Activated effector memory CD4-positive, alpha-beta T cell treated with Interleukin-2 at 50 U/mL for 16 hours (primary cell): ENCODE measurements at places on chromosomes 12 and 14.

DNA sequence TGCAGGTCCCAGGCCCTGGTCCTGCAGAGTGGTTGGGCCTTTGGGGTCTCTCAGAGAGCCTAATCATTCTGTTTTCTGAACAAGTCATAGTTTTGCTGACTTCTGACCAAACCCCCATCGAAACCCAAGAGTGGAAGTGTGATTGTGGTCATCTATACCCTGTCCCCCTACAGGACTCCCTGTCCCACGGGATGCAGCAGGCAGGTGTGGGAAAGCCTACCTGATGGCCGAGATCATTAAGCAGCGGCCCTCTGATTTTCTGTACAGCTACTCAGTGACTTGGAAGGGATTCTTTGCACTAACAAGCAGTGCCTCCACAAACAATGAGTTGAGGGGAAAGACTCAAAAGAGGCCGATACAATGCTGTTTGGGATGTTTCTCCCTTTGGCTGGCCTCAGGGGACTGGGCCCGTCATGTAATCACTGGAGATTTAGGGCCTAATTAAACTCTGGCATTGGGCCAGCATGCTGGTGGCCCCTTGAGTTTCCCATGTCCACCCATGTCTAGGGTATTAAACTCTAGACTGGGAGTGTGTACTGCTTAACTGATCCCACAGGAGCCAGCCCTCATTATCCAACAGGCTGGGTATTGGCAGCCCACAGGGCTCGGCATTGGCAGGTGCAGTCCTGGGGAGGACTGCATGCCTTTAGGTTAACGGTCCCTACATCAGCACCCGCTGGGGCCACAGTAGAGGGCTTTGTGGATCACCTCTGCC, 192.8 kb downstream of the ZFP36L1 start:
- no peak for DNase-seq

DNA sequence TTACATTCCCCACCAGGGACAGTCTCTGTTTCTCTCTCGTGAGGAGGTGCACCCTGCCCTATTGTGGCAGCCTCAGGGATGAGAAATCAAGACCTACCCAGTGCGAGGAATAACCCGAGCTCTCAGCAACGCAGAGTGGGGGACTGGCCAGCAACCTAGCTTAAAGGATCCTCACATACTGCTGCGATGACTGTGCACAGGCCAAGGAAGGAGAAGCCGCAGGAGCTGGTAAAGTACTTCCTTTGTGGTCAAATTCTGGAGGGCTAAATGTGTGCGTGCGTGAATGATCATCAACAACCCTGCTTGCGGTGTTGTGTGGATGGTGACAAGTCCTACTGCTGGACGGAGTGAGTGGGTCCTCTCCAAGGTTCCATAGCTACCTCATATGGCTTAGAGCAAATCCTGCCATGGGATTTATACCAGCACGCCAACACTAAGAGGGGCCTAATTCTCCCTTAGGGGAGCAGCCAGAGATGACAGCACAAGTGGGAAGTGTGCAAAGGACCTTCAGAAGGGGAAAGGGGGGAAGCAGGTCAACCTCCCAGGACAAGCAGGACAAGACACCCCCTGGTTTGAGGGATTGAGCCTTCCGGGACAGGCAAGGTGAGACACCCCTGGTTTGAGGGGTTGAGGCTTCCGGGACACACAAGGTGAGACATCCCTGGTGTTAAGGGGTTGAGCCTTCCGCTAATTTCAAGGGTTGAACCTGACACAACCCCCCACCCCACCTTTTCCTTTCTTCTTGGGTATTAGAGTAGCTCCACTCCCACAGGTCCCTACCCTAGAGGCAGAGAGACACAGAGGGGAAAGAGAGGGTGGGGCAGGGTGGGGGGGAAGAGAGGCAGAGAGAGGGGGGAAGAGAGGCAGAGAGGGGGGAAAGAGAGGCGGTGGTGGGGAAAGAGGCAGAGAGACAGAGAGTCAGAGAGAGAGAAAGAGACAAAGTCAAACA, 58.8 kb upstream of the AP4S1 start:
- no peak for DNase-seq

DNA sequence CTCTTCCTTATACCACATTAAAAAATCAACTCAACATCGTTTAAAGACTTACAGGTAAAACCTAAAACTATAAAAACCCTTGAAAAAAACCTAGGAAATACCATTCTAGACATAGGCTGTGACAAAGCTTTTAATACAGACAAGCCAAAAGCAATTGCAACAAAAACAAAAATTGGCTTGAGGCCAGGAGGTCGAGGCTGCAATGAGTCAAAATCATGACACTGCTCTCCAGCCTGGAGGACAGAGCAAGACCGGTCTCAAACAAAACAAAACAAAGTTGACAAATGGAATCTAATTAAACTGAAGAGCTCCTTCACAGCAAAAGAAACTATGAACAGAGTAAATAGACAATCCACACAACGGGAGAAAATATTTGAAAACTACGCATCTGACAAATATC, 1057.8 kb downstream of the FSCB start:
- DNase-seq, result no peak

DNA sequence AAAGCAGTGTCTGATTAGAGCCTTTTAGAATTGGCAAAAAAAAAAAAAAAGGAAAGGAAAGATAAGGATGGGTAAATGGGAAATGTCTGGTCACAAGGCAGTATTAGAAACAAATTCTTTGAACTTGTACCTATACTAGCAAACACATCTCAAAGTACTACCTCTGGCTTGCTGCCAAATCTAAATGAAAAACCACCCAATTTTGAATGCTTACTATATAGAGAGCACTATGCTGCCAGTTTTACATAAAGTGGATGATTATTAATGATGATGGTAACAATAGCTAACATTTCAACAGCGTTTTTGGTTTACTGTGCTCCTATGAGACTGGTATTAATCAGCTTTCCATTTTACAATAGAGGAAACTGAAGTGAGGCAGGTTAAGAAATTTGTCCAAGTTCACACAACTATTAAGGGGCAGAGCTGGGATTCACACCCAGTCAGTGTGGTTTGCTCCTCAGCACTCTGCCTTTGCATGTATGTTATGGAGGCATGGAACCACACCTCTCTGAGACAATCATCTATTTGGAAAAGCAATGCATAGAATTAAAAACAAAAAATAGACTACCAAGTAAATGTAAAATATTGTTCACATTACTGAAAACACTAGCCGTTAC, 34.2 kb downstream of the ATP2B1 start:
- no peak for DNase-seq

DNA sequence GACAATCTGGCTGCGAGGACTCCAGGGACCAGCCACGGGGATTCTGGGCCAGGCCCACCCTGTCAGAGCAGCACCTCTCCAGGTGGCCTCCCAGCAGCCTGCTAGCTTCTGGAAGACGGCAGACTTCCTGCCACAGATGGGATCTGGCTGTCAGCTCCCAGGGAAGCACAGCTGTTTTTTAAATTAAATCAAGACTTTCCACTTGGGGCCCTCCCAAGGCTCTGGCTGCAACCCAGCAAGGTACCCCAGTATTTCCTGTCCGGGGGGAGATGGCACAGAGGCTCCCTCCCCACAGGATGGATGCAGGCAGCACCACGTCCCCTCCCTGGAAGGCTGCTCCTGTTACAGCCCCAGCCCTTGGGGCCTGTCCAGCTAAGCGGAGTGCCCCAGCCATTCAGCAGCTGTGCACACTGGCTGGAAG, 56.9 kb downstream of the ACTN1 start:
- no peak for DNase-seq

DNA sequence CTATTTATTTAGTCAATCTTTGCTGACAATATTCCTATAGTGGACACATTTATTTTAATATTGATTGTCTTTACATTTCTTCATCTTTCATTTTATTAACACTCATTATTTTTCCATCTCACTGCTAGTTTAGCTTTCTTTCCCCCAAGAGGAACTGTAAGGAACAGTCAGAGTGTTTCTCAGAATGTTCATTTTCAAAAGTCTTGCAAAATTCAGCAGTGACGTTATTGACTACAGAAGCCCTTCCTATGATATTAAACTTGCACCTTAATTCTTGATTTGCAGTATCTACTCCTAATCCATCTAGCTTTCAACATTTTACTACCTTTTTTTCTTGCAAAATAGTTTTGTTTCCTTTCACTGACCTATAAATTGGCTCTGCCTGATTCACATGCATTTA, 13.0 kb downstream of the CLEC2B start:
- no peak for DNase-seq

- DNase-seq, result no peak
Measured at GRCh38 chr12:127696963-127697362, 570.0 kb upstream of the TMEM132C start.

GRCh38 chr12:99984271-99985128, at the start of gene ANKS1B:
Gene ANKS1B, minus strand, starts transcription at chr12:99984936. Its CDS starts 699 bp downstream, at chr12:99984237.
- no peak for DNase-seq

GRCh38 chr12:68984796-68985573, 52.0 kb upstream of the CPM start:
- no peak for DNase-seq

GRCh38 chr12:82672811-82673495, 13.8 kb upstream of the TMTC2 start:
- DNase-seq, result no peak

GRCh38 chr14:60935319-60935718, 45.6 kb downstream of the TRMT5 start:
- DNase-seq, result no peak

GRCh38 chr12:132429946-132430643, 59.9 kb upstream of the FBRSL1 start:
- peak; percentile 52 for DNase-seq

GRCh38 chr12:55997535-55997859, 421 bp downstream of the SUOX start:
- no peak for DNase-seq

GRCh38 chr14:73168274-73168673, 32.0 kb downstream of the PSEN1 start:
- DNase-seq, result no peak

DNA sequence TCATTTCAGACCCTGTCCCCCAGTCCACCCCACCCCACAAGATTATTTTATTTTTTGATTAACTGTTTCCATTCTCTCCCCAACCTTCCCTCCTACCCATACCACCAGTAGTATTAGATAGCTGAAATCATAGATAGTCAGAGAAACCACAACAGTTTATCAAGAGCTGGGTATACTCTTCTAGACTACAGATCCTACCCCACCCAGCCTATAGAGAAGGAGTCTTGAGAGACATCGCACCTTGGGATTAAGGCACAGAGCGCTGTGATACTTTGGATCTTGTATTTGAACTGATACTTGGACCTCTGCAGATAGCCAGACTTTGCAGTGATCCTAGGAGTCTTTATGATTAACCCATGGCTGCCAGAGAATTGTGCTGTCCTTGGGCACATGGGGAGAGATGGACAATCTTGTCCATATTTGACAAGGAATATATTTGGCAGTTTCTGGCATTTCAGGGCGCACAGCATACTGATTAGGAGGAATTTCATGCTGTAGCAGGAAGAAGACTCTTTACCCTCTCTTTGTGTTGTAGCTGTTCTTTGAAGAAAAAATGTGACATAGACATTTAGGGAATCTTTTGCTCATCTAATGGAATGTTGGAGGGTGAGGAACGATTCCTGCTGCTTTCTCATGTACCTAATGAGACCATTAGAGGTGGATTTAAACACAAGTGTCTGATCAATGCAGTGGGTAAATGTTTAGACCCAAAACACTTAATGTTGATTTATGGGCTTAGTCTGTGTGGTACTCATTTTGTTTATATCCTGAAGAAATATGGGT, 982 bp downstream of the RBMS2 start:
- DNase-seq, result no peak

GRCh38 chr14:48792376-48793024, 793.7 kb downstream of the RPS29 start:
- DNase-seq, result no peak

DNA sequence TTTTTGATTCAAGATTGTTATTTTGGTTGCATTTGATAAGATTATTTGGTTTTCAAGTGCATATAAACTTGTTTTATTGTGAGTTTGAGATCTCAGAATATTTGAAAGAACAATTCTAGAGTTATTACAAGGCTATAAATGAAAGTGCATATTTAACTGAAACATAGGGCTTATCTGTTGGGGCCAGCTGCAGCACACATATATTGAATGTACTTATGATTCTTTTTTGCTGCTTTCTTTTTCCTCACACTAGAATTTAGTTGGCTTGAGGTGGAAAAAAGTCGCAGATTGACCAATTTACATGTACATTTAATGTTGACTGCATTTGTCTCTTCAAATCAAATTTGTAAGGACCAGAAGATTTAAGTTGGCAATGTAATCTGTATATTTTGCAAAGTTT, 88.0 kb downstream of the PCNX1 start:
- DNase-seq, result no peak

DNA sequence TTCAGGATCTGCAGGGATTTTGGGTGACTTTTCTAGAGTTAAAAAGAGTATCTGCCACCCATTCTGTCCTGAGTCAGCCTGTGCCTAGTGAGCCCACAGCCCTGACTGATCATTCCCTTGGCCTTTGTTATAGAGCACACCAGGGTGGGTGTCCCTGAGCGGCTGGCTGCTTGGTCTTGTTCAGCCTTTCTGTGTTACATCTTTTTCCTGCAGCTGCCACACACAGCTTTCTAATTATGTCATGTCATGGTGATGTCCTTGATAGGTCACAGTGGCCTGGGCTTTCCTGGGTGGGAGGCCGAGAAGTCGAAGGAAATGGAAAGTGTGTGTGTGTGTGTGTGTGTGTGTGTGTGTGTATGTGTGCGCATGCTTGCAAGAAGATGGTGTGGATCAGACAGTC, 293.2 kb upstream of the CRY1 start:
- DNase-seq, result no peak

GRCh38 chr12:99380701-99381100, 266.9 kb upstream of the GARIN6 start:
- no peak for DNase-seq

DNA sequence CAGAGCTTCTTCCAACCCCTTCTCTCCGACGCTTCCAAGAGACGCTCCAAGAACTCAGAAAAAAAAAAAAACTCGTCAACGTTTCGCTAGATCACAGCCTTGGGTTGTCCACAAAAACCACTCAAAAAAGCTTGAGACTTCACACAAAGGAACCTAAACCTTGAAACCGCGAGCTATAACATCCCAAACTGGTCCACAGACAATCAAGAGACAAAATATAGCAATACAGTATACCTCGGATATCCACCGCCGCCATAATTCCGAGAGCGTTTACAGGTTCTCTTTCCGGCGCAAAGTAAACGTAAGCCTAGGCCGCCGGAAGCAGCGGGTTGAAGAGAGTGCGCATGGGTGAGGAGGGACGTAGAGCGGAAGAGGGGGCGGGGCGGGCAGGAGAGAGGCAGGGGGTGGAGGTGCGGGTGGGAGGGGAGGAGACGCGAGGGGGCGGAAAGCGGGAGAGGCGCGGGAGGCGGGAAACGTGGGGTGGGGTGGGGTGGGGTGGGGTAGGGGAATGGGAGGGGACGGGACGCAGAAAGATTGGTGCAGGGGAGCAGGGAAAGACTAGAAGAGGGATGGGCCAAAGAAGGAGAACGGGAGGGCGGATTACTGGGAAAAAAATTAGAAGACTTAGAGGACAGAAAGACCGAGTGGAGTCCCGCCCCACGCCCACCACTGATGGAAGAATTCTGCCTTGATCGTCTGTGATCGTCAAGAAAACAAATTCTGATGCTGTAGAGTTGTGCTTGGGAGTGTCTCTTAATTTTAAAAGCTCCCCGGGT, at the start of gene MED6:
TSS of gene MED6 (minus strand) at position 274 of the 776 bp plus-strand sequence. CDS start at position 256, 18 bp downstream.
- DNase-seq, result peak; percentile 90

DNA sequence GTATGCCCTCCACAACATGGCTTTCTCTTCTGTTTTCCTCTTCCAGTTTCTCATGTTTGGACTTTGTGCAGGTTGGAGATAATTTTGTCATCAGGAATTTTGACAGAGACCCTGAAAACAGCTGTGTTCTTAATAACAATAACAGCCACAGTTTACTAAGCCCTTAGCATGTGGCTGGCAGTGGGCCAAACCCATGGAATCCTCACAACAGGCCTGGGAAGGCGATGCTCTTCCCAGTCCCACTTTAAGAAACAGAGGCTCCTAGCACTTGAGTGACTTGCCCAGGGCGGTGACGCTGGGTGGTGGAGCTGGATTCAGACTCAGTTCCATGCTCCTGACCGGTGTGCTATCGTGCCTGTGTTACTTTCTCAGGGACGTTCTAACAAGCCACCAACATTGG, 20.1 kb upstream of the PLEKHG3 start:
- DNase-seq, result no peak
